ENCODE measurements at places on chromosomes 4 and X.

- DNase-seq = no peak
Observed at GRCh38 chr4:121765971-121766538, 1.1 kb upstream of the SMIM43 start.

GRCh38 chrX:118324588-118324987, 21.3 kb upstream of the WDR44 start:
- DNase-seq = no peak

GRCh38 chr4:3471886-3472285, 8.8 kb downstream of the DOK7 start:
- no peak for DNase-seq

DNA sequence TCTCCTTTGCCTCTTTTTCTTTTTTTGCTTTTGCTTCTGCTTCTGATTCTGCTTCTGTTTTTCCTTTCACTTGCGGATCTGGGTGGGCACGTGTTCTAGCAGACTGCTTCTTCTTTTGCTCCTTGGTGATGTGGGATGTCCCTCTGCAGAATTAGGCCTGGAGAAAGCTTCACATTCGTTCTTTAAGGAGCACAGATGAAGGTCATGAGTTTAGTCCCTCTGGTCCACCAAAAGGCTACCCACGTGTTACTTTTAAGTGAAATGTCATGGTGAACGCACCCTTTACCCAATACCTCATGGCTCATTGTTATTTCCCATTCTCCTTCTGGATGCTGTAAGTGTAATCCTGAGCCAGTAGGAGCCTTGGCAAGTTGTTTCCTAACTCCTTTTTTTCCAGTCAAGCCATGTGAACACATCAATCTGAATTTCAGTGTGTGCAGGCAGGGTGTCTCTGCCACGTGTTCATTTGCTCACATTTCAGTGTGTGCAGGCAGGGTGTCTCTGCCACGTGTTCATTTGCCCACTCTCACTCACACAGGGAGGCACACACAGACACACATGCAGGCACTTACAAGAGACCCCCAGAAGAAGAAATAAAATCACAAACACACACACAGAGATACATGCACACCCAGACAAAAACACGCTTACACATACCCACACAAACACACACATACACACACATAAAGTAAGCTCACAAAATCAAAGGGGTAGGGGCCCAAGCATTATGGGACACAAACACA, 36.9 kb downstream of the NBDY start:
- DNase-seq = no peak

DNA sequence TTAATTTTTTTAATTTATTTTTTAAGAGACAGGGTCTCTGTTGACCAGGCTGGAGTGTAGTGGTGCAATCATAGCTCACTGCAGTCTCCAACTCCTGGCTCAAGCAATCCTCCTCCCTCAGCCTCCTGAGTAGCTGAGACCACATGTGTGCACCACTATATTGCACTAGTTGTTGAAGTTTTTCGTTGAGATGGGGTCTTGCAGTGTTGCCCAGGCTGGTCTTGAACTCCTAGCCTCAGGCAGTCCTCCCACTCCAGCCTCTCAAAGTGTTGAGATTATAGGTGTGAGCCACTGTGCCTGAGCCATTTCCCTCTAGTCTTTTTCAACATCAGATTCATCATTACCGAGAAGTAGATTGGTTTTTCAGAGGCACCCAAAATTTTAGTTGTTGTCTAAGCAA, 165.7 kb downstream of the DCLK2 start:
- no peak for DNase-seq

DNA sequence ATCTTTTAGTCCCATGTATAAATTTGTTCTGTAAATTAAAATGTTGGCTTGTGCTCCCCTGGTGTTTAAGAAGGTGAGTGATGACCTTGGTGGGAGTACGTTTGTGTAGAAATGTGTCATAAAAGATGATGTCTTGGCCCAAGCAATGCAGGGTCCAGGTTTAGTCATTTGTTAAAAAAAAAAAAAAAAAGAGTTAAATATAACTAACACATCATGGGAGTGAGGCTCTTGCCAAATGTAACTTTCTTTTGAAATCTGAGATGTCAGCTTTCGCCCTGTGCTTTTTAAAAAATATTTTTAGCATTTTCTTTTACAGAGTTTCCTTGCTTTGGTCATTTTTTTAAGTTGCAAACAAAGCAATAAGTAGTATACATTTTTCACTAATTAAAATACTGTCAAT, 135.6 kb downstream of the FBXO8 start:
- DNase-seq = no peak

DNA sequence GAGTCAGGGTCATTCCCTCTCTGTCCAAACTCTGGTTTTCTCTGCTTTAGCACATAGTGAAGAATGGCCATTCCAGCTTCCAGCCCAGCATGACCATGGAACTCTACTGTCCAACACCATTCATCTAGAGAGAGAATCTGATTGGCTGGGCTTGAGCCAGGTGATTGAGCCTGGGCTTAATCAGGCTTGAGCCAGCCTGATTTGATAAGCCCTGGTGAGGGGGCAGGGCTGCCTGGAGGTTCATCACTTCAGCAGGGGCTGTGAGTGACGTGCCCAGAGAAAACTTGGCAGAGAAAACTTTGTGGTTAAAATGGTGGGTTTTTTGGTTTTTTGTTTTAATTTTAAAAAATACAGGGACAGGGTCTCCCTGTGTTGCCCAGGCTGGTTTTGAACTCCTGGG, 62.5 kb downstream of the KIAA0232 start:
- no peak for DNase-seq

DNA sequence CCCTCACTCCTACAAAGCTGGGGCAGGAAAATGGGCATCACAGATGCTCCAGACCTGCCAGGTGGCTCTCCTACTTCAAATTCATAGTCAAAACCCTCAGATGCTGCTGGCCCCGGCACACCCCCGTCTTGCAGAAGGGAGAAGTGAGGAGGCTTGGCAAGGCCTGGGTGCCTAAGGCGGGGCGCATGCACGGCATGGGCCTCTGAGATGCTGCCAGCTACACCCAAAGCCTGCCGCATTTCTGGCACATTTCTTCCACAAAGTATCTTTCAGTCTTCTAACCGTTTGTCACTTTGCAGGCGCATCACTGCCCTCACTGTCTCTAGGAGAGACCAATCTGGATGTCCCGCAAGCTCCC, 19.6 kb downstream of the WDR1 start:
- no peak for DNase-seq

GRCh38 chrX:150966742-150967141, 16.4 kb upstream of the HMGB3 start:
- DNase-seq = no peak

- DNase-seq = no peak
Observed at GRCh38 chr4:161350946-161351345, 812.9 kb downstream of the FSTL5 start.

- DNase-seq = no peak
Observed at GRCh38 chr4:74548561-74548960, 103.6 kb downstream of the AREG start.

DNA sequence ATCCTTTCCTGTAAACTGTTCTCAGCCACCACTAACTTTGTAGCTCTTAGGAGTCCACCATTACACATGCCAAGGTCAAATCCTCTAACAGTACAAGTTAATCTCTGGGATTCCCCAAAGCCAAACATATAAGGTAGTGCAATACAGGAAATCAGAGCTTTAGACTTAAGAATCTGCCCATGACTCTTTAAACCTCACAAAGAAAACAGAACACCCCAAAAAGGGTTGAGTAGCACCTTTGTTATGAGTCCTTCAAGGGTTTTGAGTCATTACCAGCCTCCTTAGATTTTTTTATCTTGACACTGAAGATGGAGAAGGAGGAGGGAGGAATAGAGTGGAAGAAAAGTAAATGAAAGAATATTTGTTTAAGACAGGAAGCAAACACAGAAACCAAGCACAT, 243.9 kb upstream of the SPANXN1 start:
- DNase-seq = no peak

DNA sequence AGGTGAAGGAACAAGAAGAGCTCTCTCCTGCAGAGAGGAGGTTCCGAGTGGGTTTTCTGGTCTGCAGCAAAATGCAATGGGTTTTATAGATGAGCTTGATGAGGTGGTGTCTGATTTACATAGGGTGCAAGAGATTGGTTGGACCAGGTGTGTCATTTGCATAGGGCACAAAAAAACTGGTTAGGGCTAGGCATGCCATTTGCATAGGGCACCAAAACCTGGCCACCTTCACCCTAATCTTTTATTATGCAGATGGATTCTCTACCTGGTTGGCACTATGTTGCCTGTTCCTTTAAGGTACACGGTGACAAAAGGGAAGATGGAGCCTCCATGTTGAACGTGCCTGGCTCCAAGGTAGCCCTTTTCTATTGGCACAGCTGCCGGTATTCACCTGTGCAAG, 94.5 kb upstream of the PRKX start:
- no peak for DNase-seq
